ENCODE measurements at places on chromosomes 16 and 17.

GRCh38 chr17:72639711-72640110 is 452.8 kb downstream of the SLC39A11 start:
- DNase-seq = no peak

DNA sequence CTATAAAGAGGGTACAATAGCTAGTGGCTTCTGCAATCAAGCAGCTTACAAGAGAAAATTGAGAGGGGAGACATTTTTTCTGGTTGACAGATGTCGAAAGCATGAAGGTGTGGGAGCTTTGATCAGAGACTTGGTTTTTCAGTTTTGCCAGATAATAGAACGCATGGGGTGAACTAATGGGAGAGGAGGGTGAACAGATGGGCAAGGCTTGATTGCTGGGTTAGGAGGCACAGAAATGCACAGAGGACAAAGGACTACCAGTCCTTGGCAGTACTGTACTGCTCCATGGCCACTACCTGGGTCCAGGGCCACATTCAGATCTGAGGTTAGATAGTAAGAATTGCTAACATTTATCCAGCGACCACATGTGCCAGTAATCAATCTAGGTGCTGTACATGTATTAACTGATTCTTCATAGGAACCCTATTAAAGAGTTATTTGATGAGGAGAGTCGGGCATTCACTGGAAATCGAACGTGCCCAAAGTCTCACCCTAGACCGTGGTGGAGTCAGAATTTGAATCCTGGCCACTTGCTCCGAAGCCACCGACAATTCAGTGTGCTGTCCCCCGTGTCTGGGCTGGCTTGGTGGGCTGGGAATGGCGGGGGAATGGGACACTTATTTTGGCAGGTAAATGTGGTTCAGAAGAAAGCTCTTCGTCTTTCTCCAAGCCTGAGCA is 873 bp upstream of the KSR1 start:
- no peak for DNase-seq

GRCh38 chr17:40415390-40415789 is 2.3 kb downstream of the TOP2A start:
- DNase-seq = no peak

GRCh38 chr17:68851890-68852289 is 103.3 kb downstream of the ABCA8 start:
- no peak for DNase-seq

- no peak for DNase-seq
Measured at GRCh38 chr17:56593646-56594319, at the start of gene NOG. Gene NOG (plus strand): TSS chr17:56593699. CDS start chr17:56594224, 525 bp downstream.

GRCh38 chr16:26578748-26579147 is 488.0 kb upstream of the C16orf82 start:
- no peak for DNase-seq

DNA sequence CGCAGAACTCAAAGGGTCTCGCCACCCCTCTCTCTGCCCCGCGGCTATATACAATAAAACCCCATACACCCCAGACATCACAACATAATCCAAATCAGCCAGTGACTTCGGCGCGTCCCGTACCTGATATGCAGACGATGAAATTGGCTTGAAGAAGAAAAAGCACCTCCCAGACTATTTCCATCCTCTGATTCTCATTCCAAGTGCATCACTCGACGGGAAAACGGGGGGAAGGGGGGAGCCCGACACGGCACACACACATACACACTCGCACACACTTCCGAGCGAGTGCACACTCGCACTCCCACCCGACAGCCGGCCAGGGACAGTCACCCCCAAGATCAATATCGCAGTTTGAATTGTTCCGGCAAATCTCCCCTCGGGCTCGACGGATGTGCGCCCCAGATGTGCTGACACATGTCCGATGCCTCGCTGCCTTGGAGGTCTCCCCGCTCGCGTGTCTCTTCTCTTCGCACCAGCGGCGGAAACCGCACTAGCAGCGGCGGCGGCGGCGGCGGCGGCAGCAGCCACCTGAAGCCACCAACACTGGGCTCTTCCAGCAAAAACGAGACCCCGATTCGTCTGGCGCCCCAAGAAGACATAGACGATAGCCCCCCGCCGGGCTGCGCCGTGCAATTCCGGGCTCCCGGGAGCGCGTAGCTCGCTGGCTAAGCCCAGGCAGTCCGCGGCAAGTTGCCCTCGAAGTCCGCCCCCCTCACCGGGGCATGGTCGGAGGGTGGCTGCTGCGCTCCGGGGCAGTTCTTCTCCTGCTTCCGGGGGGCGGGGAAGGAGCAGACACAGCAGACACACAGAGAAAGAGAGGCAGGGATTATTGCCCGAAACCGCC is 688 bp downstream of the CA10 start:
- DNase-seq = no peak

DNA sequence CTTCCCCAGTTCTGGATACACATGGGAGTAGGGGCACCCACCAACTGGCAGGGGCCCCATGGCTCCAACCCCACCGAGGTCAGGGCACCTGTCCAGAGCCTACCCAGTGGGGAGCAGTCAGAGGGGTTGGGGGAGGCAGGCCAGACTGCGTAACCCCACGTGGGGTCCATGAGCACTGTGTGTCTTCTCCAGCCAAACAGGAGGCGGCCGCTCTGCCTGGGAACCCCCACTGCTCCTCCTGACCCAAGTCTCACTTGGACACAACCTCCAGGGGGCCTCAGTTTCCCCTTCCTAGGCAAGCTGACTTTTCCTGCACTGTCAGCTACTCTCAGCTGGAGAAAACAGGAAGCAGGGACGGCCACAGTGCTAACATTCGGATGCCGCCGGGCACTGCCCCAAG is 7.5 kb downstream of the ZNF469 start:
- DNase-seq = no peak

DNA sequence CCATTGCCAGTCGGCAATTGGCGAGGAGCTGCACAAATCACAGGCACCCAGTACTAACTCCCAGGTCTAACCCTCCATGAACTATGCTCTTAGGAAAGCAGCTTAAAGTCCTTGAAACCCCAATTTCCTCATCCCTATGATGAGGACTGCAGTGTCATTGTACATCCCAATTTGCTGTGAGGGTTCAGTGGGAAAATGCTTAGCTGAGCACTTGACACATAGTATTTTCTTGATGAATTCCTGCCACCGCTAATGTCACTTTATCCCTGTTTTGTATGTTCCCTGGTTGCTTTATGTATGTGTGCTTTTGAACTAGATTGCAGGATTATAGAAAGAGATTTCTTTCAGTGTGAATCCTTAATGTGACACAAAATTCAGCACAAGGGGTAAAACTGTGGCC is 161.5 kb upstream of the RBFOX1 start:
- DNase-seq = no peak

- no peak for DNase-seq
Measured at GRCh38 chr16:14628806-14629611, 1.1 kb downstream of the PARN start.

- no peak for DNase-seq
Measured at GRCh38 chr16:9679213-9679767, 502.9 kb downstream of the GRIN2A start.

GRCh38 chr16:73177729-73178295 is 129.9 kb upstream of the ZFHX3 start:
- no peak for DNase-seq

- DNase-seq = no peak
Measured at GRCh38 chr17:6456914-6457687, 12.8 kb downstream of the PIMREG start.

DNA sequence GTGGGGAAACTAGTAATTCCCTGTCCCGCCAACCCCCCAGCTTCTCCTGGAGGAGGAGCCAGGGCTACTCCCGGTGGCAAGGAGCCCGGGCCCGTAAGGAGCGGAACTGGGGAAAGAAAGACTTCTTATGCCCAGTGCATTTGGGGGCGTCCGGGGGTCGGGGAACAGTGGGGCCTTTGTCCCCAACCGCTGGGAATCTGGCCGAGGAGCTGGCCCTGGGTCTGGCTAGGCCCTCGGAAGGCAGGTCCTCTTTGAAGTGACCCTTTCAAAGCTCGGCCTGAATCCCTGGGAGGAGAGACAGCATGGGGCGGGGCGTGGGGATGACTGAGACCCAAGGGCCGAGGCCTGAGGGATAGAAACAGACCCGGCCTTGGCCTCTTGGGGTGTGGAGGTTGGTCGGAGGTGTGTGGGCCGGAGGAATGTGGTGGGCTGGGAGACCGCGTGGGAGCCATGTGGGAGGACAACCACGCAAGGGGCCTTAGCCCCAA is 6.0 kb downstream of the ARHGAP23 start:
- DNase-seq = no peak

- no peak for DNase-seq
Measured at GRCh38 chr17:30954046-30954830, 16.6 kb upstream of the RNF135 start.

GRCh38 chr16:53770641-53771040 is 66.7 kb downstream of the FTO start:
- no peak for DNase-seq

DNA sequence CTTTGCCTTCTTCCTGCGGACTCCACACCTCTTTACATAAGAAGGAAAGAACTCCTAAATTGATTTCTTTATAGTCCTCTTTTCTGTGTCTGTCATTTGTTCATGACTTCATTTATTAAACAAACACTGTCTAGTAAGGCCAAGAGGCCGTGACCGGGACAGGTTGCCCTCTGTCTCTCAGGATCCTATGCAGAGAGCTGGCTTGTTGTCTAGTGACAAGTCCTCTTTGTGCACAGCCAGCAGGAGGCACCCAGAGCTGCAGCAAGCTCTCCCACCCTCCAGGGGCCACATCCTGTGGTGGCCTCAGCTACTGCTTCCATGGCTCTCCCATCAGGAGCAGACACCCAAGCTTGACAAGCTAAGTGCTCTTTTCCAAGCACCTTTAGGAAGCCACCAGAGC is 50.6 kb downstream of the PLD6 start:
- DNase-seq = no peak

DNA sequence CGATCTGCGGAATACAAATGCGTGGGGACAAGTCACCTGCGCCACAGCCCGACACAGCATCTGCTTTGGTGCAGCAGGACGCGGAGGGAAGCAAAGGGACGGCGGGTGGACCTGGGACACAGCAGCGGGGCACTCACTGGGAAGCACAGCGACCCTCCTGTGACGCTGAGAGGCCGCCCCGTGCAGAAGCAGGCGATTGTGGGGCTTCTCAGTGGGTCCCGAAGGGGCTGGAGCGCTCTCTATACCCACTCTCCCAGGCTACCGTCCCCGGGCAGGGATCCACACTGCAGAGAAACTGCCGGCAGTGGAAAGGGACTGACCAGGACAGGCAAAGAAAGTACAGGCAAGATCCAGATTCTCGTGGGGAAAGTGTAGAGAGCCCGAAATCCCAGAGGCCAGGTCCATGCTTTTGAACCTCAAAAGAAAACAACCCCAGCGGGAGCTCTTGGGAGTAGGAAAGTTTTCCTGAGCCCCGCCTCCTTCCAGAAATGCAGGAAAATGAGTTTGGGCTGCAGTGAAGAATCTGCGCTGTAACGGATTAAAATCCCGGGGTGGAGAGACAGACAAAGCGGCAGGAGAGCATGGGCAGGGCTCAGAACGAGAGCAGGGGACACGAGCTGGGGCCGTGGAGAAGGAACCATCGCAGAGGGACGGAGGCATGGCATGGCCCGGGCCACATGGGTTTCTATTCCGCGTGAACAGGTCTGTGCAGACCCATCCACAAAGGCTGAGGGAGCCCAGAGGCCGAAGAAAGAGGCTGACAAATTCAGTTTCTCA is 12.7 kb downstream of the COX4I1 start:
- no peak for DNase-seq

DNA sequence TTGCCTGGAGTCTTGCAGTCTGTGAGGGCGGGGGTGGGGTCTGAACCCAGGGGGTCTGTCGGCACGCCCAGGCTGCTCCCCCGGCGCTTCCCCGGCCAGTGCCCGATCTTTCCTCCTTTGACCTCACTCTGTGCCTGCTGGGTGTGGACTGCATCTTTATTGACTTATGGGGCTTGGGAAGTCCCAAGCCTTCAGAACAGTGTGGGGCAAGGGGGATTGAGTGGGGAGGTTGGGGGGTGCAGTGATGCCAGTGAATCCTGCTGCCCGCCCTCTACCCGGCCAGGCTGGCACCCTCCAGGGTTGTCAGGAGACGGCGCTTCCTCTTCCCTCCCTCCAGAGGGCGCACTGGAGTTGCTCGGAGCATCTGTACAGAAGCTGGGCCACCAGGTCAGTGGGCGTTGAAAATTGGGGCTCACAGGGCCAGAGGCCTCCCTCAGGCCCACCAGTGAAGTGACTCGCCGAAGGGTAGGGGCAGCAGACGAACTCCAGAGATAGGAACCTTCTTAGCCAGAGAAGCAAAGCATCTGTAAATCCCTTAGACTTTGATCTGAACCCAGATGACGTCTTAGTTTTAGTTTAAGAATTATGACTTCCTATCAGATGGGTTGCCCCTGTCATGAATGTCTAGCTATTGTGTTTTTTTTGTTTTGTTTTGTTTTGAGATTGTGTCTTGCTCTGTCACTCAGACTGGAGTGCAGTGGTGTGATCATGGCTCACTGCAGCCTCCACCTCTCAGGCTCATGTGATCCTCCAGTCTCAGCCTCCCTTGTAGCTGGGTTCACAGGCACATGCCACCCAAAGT is 184.8 kb upstream of the CIBAR2 start:
- no peak for DNase-seq

GRCh38 chr16:70544548-70544947 is 20.9 kb downstream of the SF3B3 start:
- DNase-seq = no peak

DNA sequence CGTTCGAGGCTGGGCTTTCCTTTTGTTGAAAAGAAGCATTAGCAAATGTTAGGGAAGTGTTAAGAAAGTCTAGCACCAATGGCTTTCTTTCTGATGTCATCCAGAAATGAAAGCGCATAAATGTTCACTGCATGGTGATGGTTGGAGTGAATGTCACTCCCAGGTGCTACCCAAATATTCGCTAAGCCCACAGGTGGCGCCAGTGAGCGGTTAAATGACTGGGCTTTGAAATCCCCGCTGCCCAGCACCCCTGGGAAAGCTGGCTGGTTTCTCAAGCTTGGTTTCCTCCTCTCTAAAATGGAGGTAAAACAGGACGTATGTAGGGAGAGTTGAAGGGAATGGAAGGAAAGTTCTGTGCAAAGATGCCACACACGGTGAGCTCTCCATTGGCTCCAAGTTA is 104.4 kb downstream of the IRX5 start:
- no peak for DNase-seq

DNA sequence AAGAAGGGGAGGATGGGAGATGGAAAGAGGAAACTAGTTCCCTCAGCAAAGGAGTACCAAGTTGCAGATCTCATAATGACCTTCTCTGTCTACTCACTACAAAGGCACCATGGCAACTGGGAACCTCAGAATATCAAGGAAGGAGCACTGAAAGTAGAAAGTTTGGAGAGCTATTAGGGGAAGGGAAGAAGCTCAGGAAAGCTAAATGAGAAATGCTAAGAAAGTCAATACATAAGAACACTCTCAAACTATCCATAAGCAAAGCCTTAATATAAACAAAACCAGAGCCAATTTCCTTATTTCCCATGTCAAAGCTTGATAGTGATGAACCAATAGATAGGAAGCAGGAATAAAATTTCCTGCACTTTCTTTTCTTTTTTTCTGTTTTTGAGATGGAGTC is 57.9 kb upstream of the C17orf78 start:
- DNase-seq = no peak

- no peak for DNase-seq
Measured at GRCh38 chr16:22397931-22398330, 23.5 kb upstream of the CDR2 start.

Data from cerebellar nuclear complex (tissue), 1 donor.